CD4-positive, alpha-beta T cell treated with Interleukin-4 for 1 hour (primary cell): ENCODE measurements at places on chromosomes 7 and 10.

DNA sequence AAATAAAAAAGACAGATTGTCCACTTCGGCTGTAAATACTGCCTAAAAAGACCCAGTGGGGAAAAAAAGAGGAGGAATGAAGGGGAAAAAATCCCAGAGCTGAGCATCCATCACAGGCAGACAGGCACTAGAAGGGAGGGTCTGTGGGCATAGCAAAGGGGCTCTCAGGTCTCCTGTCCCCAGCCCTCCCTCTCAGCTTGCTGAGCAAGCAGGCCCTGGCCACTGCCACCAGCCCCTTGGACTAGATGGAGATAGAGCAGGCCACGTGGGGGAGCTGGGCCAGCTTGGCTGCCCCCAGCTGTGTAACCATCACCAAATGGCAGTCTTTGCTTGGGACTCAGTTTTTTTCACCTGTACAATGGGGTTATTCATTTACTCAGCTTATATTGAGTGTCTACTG lies 141.6 kb upstream of the UNC5B start:
- no peak for DNase-seq

DNA sequence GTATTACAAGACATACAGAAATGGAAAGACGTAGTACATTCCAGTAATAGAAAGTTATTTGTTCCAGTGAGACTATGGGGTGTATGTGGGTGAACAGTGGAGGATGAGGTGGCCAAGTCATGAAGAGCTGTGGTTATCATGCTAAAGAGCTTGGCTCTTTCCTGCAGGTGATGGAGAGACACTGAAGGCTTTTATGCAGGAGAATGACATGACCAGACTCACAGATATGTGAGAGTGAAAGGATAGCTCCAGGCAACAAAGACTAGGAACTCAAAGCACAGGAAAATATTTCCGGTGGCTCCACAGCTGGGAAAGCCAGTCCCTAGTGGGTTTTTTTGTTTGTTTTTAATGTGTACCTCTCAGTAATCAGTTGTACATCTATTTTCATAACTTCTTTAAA lies 133.5 kb downstream of the TSPAN12 start:
- no peak for DNase-seq

DNA sequence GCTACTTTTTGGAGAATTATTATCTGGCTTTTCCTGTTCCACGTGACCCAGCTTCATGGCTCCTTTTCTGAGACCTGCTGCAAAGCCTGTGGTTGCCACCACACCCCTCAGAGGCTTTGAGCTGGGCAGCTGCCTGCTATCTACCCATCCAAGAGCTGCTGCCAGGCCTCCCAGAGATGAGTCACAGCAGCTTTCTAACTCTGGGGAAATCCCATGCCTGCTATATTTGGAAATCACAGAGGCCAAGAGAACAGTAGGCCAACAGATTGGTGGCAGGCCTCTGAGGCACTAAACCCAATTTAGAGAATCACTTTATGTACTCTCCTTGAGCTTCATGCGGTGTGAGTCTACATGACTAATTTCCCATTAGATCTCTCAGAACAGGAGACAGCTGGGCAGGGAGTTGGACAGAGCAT lies 35.2 kb downstream of the SGCE start:
- DNase-seq, result peak; percentile 40

GRCh38 chr7:137304624-137305235 lies 38.8 kb downstream of the PTN start:
- DNase-seq, result no peak

- DNase-seq, result no peak
Observed at GRCh38 chr10:73975388-73975787, 22.5 kb upstream of the VCL start.

DNA sequence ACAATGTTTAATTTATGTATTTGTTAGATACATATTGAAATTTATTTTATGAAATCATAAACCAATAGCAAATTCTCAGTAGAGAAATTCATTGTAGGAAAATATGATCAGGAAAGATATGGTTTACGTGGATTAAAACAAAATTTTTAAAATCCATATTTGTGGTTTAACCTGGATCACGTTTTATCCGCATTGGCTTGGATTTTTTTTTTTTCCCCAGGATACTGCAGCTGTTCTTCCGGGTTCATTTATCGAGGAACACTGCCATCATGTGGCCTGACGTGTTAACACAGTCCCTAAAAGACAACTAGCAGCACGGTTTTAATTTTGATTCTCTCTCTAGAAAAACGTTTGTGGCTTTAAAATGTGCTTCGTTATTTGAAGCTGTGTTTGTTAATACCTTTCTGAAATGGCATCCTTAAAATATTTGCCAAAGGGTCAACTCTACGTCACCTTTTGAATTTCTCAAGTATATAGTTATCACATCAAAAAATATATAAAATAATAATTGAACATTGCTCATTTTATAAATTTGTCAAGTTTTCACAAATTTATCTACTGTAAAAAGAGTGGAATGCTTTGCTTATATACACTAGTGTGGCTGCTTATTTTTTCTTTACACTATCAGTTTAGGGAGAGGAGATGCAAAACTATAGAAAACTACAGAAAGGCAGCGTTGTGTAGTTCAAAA lies 8.7 kb upstream of the ASB4 start:
- DNase-seq, result peak; percentile 61

- no peak for DNase-seq
Observed at GRCh38 chr10:47364366-47364765, 16.2 kb downstream of the RBP3 start.
